ENCODE measurements at places on chromosomes 3 and 15. TPM values are rescaled to one million over a fixed set of nuclear protein-coding genes. Genes with fewer than 3 reads are reported as not detected.

FBXW12 gene
- 1.7 TPM for total RNA-seq

HRH1 gene
- total RNA-seq = 1.6 TPM

- DNase-seq = no peak
These were observed 793 bp downstream of the PCOLCE2 start for GRCh38 chr3:142888099-142888480.

SERINC4 gene
- total RNA-seq = 0.23 TPM

BDH1 gene
- total RNA-seq = 41.8 TPM

- DNase-seq = no peak
These were observed 15.8 kb downstream of the SOX2 start for GRCh38 chr3:181727341-181728032.

CACNA2D3 gene
- not detected for total RNA-seq

- no peak for DNase-seq
These were observed 137.1 kb upstream of the WNT5A start for GRCh38 chr3:55624238-55624637.

- DNase-seq = no peak
These were observed 93.4 kb downstream of the NEDD4 start for GRCh38 chr15:55900019-55900418.

KCNH8 gene
- total RNA-seq = 0.07 TPM

ANKRD63 gene
- 0.28 TPM for total RNA-seq

SLC24A5 gene
- not detected for total RNA-seq

TTC21A gene
- total RNA-seq = 6.9 TPM

DNA sequence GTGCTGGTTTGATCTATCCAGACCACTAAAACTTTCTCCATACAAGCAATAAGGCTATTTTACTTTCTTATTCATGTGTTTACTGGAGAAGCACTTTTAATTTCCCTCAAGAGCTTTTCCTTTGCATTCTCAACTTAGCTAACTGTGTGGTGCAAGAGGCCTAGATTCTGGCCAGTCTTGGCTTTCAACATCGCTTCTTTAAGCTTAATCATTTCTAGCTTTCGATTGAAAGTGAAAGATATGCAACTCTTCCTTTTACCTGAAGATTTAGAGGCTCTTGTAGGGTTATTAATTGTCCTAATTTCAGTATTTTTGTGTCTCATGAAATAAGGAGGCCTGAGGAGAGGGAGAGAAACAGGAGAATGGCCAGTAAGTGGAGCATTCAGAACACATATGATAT lies 234.8 kb upstream of the GADL1 start:
- DNase-seq = no peak

DNA sequence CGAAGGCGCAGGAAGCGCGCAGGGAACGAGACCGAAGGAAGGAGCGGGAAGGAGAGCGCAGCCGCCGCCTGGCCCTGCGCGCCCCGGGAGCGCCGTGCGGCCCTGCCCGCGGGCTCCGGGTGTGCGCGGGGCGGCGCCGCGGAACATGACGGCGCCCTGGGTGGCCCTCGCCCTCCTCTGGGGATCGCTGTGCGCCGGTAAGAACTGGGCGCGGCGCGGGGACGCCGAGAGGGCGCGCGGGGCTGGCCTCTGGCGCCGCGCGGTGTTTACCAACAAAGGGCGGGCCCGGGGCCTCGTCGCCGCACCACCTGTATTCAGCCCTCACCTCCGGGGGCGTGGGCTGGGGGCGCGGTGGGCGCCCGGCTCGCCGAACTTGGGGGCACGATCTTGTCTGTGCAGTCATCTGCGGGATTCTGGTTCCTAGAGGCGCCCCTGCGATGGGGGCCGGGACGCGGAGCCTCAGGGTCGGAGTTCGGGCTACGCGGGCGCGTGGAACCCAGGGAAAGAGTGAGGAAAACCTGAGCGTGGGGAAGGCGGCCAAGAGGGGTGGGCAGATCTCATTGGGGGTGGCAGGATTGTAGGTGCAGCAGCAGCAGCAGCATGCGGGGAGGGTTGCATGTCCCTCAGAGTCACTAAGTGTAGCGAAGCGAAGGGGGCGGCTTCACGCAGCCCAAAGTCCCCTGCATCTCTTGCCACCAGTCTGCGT lies 641 bp downstream of the ACVR2B start:
- no peak for DNase-seq

- DNase-seq = no peak
These were observed 138.7 kb upstream of the LRTM1 start for GRCh38 chr3:55066551-55067047.

GRCh38 chr3:147379651-147380050 lies 26.7 kb downstream of the ZIC4 start:
- no peak for DNase-seq

SNTN gene
- total RNA-seq = not detected

XPC gene
- 33.1 TPM for total RNA-seq

CHDH gene
- total RNA-seq = 32.4 TPM

- no peak for DNase-seq
These were observed 351.7 kb downstream of the IGSF11 start for GRCh38 chr3:118682921-118683320.

DNA sequence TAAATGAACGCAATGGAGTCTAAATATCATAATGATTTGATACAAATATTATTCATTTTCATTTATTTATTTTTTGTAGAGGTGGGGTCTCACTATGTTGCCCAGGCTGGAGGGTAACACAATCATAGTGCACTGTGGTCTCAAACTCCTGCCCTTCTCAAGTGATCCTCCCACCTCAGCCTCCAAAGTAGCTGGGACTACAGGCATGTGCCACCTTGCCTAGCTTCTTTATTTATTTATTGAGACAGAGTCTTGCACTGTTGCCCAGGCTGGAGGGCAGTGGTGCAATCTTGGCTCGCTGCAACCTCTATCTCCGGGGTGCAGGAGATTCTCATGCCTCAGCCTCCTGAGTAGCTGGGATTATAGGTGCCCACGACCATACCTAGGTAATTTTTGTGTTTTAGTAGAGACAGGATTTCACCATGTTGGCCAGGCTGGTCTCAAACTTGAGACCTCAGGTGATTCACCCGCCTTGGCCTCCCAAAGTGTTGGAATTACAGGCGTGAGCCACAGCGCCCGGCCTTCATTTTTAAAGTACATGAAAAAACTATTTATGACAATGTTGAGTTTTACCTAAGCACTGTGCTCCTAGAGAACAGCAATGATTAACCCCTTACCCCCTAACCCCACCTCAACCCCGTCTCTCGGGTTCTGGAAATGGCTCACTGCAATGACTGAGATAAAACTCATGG lies 4.0 kb upstream of the AEN start:
- DNase-seq = no peak

- no peak for DNase-seq
These were observed 80.7 kb downstream of the PPARG start for GRCh38 chr3:12369598-12369997.

GRCh38 chr3:47158208-47158607 lies 5.7 kb downstream of the SETD2 start:
- DNase-seq = no peak

DNA sequence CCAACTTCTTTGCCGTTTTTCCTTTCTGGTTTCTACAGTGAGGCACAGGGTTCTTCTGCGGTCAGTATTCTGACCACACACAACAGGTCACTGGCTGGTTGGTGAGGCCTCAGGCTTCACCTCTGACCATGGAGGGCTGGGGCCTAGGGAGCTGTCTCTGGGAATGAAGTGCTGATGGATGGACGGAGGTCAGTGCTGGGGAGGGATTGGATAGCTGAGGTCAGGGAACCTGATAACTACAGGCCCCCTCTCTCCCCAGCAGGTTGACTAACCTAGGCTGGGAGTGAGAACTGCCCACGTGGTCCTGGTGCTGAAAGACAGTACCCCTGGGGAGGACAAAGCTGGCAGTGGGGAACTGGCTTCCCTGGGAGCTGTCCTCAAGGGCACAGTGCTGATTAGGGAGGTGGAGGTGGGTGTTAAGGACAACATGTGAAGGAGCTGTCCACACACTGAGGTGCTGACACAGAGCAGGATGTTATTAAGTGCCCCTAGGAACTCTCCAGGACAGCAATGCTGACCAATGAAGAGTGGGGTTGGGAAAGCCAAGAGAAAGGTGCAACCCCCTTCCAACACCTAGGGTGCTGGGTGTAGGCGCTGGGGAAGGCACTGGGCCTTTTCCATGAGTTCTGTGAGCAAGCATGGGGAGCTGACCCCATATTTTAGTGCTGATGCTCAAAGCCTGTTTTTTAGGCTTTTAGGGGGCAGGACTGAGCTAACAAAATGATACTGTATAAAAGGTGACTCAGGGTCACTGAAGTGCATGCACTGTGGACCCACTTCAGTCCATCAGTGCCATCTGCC lies 45.2 kb downstream of the ATP2B2 start:
- DNase-seq = peak; percentile 85

MCF2L2 gene
- 4.6 TPM for total RNA-seq

IL17RE gene
- 82.9 TPM for total RNA-seq

NMNAT3 gene
- total RNA-seq = 17.5 TPM

- DNase-seq = no peak
These were observed 94.6 kb downstream of the ZPLD1 start for GRCh38 chr3:102529452-102529851.

DNA sequence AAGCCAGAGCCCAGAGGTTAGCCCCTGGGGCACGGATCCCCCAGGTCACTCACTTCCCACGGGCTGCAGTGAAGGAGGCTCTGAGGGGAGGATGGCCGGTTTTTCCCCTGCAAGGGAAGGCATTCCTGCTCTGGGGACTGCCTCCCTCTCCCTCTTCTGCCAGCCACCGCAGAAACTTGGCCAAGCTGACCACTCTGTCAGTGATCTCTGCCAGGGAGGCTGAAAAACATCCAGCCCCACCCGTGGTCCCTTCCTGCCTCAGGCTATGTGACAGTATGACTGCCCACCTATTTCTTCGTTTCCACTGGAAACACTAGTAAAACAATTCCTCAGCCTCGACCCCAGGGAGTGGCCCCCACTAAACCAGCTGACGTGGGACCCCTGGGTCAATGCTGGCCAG lies 14.6 kb upstream of the FANCD2 start:
- no peak for DNase-seq

SAMMSON gene
- total RNA-seq = not detected

DNA sequence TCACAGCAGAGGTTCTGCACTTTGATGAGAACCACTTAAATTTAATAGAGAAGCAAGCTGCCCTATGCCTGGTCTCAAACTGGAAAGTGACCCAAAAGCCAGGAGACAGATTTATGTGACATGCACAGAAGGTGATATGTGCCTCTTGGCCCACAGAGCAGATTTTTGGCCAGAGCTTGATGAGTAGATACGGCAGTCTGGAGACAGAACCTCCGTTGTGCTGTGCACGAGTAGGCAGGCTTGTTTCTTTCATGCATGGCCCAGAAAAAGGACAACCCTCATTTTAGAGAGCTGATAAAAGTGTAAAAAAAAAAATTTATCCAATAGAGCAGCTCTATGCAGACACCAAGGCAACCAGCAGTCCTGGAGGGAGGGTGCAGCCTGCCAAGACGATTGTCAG lies 423.1 kb downstream of the CNTN6 start:
- DNase-seq = no peak

DNA sequence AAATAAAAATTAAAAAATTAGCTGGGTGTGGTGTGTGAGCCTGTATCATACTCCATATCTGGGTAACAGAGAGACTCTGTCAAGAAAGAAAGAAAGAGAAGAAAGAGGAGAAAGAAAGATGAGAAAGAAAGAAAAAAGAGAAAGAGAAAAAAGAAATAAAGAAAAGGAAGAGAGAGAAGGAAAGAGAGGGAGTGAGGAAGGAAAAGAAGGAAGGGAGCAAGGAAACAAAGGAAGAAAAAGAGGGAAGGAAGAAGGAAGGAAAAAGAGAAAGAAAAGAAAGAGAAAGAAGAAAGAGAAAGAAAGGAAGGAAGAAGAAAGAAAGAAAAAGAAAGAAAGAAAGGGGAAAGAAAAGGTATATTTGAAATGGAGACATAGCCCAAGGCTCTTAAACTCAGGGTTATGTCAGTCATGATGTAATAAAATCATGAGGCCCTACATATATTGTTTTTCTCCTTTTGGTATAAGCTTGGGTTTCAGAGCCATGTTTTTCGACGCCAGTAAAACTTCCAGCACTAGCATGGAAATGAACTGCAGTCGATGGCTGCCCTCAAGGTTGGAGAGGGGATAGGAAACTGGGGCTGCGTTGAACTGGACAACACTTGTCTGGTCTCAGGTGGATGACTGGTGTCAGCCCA lies 38.0 kb upstream of the RFTN1 start:
- DNase-seq = no peak

DNA sequence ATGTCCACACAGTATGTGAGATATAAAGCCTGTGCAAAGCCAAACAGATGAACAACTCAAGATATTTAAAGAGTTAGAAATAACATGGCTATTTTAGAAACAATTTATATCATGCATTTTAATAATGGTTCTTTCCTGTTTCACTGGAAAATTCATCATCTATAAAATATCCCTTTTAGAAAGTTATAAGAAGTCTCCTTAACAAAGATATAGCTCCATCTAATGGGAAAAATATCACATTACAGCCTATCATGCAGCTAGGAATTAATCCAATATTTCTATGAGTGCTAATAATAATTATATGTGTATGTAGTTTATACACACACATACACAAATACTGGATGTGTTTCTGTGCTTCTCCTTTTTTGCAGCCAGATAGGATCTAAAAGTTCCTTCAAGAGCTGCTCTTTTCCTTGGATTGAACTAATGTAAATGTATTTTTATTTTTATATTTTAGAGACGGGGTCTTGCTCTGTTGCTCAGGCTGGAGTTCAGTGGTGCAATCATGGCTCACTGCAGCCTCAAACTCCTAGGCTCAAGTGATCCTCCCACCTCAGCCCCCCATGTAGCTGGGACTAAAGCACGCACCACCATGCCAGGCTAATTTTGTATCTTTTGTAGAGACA lies 21.6 kb downstream of the RPL22L1 start:
- no peak for DNase-seq

DNA sequence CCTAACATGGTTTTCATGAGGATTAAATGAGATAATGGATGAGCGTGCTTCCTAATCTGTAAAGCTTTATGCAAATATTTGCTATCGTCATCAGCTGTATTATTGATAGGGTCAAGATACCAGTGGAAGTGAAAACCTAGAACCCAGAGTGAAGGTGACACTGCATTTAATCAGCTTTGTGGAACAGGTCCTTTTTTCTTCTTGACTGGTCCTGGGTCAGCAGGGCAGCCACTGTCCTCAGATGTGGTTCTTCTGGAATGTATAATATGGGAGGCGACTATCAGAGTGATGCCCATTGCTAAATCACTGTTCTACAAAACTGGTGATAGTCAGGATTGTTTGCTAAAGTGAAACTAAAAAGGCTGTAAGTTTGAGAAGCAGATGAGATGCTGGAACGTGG lies 41.4 kb downstream of the SORD start:
- DNase-seq = peak; percentile 88

DNA sequence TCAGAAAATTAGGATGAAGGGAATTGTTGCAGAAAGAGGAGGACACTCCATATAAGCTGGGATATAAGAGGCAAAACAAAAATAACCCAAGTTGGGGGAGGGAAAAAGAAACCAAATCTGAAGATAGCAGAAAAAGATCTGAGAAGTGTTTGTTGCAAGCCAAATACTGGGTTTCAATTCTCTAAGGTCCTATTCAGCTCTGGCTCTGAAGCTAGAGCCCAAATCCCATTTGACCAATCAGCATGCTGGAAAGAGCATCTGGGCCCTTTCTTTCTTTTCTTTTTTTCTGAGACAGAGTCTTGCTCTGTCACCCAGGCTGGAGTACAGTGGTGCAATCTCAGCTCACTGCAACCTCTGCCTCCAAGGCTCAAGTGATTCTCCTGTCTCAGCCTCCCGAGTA lies 17.3 kb downstream of the IGDCC3 start:
- no peak for DNase-seq

All from Caco-2 (cell line).